Urothelium cell line (cell line): ENCODE measurements at places on chromosomes 3 and 15.

- no peak for DNase-seq
Observed at GRCh38 chr3:8555725-8556472, 54.3 kb downstream of the LMCD1 start.

DNA sequence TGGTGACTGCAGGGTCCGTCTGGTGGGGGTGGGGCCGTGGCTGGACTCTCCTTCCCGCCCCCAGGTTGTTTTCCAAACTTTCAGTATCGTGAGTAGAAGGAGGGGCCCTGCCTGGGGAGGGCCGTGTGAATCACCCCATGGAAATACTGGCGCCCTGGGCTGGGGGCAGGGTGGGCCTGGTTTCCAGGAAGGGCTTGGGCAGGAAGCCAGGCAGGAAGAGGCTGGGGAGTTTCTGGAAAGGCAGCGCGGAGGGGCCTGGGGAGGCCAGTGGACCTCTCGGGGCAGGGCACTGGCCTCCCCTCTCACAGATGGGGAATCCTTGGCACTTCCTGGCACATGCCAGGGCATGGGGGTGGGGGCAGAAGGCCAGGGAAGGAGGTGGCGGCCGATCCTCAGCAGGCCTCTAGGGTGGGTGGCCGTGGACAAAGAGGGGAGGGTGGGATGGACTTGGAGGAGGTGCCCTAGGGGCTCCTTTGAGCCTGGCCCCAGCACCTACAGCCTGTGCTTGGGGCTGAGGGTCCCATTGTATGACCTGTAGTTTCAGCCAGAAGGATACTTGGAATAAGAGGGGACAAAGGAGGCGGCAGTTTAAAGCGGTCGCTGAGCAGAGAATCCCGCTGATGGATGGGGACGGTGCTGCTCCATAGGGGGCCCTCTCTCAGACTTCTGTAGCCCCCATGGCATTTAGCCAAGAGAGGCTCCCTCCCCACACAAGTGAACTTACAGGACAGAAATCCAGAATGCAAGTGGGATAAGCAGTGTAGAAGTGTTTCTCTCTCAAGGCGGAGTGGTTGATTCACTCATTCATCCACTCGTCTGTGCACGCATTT is 56.5 kb upstream of the GATA2 start:
- peak; percentile 80 for DNase-seq

DNA sequence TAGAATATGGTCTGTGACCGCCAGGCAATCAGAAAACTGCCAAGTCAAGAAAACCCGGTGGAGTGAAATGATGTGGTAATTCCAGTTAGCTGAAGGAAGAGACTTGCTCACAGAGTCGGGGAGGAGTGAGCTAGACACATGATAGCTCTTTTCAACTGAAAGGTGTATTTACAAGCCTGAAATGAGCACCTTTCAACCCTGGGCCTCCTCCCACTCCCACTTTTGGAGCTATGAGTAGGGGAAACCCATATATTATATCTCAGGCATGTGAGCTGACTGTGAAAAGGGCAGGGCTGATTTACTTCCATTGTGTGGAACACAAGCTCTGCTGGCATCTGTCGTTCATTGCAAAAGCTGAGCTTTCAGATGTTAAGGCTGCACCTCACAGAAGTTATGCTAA is 960.2 kb downstream of the TUSC7 start:
- no peak for DNase-seq

- DNase-seq = no peak
Observed at GRCh38 chr3:72784226-72784625, 64.0 kb downstream of the SHQ1 start.
